ENCODE measurements at places on chromosomes 13 and 19.

DNA sequence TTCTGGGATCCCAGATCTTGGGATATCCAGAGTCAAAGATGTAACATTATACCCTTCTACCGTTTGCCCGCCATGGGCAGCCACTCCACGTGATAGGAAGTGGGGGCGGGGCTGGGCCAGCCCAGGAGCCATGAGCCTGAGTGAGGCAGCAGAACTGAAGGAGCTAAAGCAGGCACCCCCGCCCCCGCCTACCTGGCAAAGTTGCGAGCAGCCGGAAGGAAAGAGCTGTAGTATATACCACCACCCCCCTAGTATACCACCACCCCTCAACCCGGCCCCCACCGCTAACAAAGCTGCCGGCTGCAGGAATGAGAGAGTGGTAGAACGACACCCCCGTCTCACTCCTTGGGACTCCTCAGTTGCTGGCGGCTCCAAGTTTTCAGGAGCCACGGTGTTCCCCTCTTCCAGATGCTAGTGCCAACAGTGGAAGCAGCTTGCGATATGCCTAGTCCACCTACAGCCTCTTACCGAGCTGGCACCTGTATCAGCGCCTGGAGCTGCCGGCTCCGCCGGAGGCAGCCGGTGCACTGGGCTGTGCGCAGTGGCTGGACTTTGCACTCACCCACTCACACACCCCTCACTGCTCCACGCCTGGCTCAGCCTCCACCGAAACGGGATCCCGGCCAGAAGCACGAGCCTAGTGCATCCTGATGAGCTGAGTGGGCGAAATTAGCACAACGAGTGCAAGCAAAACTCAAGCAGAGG is 230.7 kb upstream of the PRR20A start:
- DNase-seq = no peak

DNA sequence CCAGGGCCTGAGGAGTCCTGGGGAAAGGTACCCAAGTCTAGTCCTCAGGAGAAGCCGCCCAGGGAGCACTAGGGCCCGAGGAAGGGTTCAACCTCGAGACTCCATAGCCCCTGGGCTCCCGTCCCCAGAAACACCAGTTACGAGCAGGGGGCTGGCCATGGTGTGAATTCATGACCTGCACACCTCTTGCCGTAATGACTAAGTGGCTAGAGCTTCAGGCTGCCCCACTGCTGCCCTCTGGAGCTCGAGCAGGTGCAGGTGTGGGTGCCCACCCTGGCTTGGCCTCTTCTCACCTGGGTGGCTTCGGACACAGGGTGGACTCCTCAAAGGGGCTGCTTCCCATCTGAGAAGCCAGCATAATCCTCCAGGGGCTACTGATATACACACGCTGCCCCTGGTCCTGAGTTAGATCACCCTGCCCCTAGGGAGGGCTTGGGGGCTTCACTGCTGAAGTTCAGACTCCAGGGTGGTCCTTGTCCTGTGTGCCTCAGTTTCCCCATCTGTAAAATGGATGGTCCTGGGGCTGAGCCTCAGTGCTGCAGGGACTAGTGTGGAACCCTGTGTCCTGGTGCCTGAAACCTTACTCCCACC is 13.6 kb downstream of the SPC24 start:
- DNase-seq = no peak

DNA sequence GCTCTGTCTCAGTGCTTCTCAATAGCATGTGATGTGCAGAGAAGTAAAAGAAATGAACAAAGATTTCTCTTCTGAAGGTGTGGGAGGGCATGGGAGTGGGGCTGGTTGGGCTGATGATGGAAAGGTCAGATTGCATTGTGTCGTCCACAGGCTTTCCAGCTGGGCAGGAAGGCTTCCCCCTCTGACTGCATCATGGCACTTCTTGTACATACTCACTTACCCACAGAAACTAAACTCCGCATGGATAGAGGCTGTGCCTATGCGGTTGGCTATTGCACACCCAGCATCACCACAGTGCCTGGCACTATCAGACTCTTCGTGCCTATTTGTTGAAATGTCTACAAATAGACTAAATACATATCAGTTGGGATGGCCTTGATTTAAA is 24.4 kb upstream of the TNFSF11 start:
- no peak for DNase-seq

DNA sequence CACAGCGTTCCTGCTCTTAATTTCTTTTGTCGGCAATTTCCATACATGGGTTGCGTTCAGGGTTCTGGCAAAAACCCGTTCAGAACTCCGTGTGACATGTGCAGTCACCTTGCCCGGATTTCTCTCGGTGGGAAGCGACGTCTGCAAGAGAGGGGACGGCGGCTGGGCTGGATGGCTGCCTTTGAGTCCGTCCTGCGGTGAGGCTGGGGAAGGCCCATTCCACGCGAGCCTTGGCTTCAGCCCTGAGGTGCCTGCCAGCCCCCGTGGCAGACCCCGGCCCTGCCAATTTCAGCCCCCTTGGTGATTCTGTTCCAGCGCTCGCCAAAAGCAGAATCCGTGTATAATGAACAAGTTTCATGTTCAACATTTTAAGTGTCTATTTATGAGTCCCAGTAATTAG is 72.6 kb upstream of the TSHZ3 start:
- no peak for DNase-seq

DNA sequence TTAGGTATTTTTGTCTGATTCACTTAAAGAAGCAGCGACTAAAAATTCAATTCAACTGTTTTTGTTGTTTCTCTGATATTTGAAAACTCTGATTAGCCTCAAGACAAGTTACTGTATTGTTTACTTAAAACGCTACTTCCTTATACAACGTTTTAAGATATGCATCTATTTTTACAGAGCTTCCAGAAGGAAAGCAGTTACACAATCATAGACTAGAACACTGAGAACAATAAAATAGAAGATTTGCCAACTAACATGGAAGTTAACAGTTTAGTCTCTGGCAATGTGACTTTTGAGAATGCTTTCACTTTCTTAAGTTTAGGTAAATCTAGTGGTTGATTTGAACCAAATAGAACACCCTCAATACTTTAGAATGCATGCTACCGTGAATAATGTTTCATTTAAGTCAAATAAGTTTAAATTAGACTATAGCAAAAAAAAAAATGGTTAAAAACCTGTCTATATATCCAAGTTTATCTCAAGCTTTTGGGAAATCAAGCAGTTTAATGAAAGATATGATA is 614.8 kb downstream of the DACH1 start:
- DNase-seq = no peak

DNA sequence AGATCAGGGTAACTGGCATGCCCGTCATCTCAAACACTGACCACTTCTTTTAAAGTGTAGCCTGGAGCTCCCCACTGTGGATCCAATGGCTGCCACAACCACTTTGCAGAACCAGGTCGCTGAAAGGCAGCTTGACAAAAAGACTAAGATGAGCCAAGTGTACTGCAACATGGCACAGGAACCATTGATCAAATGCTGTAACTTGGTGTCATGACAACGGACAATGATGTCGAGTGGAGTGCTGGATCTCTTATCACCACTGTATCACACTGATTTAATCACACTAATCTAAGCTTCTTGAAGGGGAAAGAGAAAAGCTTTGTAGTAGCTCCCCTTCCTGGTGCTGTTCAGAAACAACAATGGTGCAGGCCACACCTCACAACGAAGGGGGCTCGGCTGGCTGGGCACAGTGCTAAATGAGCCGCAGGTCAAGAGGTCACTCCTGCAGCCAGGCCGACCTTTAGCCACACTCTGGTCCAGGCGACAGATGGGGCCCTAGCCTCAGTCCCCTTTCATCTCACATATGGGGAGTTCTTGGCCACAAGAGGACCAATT is 2.2 kb upstream of the TNFRSF19 start:
- no peak for DNase-seq
